ENCODE measurements at places on chromosomes 7 and 10.

DNA sequence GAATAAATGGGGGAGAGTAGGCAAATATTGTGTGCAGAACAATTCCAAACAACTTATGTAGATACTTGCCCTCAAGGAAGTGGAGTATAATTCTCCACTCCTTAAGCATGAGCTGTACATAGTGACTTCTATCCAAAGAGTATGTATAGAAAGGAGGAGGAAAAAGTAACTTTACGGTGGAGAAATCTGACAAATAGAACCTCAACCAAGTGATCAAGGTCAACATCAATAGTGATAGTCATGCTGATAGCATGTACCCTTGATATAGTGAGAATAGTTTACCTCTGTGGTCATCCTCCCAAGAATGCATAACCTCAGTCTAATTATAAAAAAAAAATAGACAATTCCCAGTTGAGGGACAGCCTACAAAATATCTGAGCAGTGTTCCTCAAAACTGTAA lies 89.1 kb upstream of the NANOS1 start:
- DNase-seq, result no peak

DNA sequence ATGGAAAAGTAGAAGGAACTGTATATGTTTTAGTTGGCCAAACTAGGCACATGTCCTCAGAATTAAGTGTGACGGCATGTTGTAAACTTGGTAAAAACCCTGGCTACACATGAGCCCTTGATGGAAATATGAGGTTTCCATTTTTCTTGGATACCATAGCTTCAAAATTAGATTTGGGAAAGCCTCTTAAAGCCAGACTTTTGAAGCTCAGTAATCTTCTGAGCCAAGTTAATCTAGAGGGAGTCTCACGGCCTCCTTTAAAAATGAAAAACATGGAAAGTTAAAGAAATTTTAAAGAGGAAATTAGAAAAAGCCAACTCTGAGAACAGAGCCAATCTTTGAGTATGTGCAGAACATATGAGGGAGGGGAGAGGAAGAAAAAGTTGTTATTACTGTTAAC lies 376.0 kb downstream of the CTNNA3 start:
- DNase-seq, result no peak

DNA sequence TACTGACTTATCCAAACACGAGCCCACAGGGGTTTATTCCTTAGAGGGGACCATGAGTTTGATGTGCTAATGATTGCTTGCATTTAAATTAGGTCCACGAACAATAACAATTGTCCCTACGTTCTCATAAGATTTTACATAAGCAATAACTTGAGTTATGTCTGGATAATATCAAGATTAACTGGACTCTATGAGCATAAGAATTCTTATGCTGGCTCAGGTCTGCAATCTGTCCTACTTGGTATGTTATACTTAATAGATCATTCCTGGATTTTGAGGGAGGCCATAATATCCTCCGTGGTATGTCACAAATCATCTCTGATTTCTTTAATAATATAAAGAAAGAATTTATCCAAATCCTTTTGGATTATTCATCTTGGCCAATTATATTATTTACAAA lies 552.3 kb downstream of the KCNMA1 start:
- DNase-seq, result no peak

GRCh38 chr7:102063690-102064180 lies 222.9 kb upstream of the SH2B2 start:
- DNase-seq, result peak; percentile 85

- no peak for DNase-seq
Observed at GRCh38 chr10:45152726-45153125, 152.0 kb downstream of the ZNF22 start.

GRCh38 chr7:50212016-50212325 lies 92.5 kb upstream of the IKZF1 start:
- DNase-seq, result no peak

Measured in mesenteric fat pad (tissue), 1 donor.